ENCODE measurements at places on chromosomes 3 and 15. TPM values are rescaled to one million over a fixed set of nuclear protein-coding genes. Genes with fewer than 3 reads are reported as not detected.
A peak's percentile ranks its signal among the peaks of the same experiment; 100 is the strongest.

GRCh38 chr3:57756528-57757401, 656 bp downstream of the SLMAP start:
- peaks cover 45% of the 10 kb centered on the region for H3K4me1 ChIP-seq
- DNase-seq: peak; percentile 46
- H3K4me3 ChIP-seq: peak overlapping the region; percentile 98
- H3K27me3 ChIP-seq: peaks cover 5% of the 10 kb centered on the region
- peak overlapping the region; percentile 98 for H3K27ac ChIP-seq

DNA sequence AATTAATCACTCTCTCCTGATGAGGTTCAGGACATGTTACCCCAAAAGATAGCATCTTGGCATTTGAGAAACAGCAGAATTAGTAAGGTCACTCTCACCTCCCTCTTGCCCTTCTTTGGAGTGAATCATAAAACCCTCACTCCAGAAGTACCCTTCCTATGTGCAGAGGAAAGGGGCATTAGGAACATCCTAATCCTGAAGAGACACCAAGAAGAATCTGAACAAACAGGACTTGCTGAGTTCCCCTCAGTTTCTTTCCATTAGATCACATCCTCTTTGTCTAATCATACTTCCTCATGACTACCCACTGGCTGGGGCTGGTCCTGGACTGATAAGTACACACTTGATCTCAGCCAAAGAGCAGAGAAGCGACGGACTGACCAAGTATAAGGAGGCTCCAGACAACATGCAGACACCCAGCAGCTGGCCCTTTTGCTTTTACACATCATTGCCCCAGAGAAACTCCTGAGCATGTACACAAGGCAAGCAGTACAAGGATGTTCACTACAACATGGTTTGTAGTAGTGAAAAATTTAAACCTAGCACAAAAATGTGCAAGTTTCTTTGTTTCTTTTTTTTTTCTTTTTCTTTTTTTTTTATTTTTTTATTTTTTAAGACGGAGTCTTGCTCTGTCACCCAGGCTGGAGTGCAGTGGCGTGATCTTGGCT, 15.0 kb upstream of the TM6SF1 start:
- no peak for DNase-seq
- H3K27me3 ChIP-seq: peaks cover 27% of the 10 kb centered on the region
- H3K4me3 ChIP-seq: no peak overlapping the region
- H3K27ac ChIP-seq: no peak overlapping the region
- no peaks in the 10 kb centered on the region for H3K36me3 ChIP-seq
- peaks cover 6% of the 10 kb centered on the region for H3K4me1 ChIP-seq

GRCh38 chr3:172627057-172627809, 83.6 kb downstream of the NCEH1 start:
- no peaks in the 10 kb centered on the region for H3K36me3 ChIP-seq
- no peak overlapping the region for H3K4me3 ChIP-seq
- no peaks in the 10 kb centered on the region for H3K27me3 ChIP-seq
- H3K4me1 ChIP-seq: peaks cover 5% of the 10 kb centered on the region

- H3K27me3 ChIP-seq: no peaks in the 10 kb centered on the region
- H3K36me3 ChIP-seq: no peaks in the 10 kb centered on the region
- H3K27ac ChIP-seq: no peak overlapping the region
- DNase-seq: no peak
- no peak overlapping the region for H3K4me3 ChIP-seq
Observed at GRCh38 chr3:71563827-71564226, 19.7 kb downstream of the FOXP1 start.

DNA sequence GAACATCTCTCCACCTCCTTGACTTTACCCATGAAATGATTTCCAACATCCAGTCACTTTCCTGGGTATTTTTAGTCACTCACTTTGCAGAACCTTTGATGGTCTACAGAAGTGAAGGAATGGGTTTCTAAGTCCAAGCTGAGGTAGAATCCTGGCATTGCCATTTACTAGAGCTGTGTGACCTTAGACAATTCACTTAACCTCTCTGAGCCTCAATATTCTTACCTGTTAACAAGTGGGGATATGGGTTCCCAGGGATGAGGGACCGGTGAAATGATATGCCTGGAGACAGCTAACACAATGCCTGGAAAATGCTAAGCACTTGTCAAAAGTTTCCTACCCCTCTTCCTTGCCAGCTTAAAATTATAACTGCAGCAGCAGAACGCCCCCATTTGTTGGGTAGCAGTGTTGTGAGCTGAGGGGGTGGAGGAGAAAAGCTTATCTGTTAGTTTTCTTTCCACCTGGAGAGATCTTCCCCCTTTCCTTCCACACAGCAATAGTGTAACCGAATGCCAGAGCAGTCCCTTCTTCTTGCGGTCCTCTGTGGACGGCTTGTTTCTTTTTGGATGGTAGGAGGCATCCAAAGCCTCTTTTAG, 319.2 kb upstream of the LRRFIP2 start:
- no peaks in the 10 kb centered on the region for H3K4me1 ChIP-seq
- H3K27ac ChIP-seq: no peak overlapping the region
- H3K36me3 ChIP-seq: no peaks in the 10 kb centered on the region
- peaks cover 15% of the 10 kb centered on the region for H3K27me3 ChIP-seq
- DNase-seq: no peak
- H3K4me3 ChIP-seq: no peak overlapping the region

- H3K27ac ChIP-seq: no peak overlapping the region
- H3K27me3 ChIP-seq: peaks cover 7% of the 10 kb centered on the region
- no peak for DNase-seq
- no peaks in the 10 kb centered on the region for H3K4me1 ChIP-seq
- no peak overlapping the region for H3K4me3 ChIP-seq
Observed at GRCh38 chr3:15952543-15953175, 154.9 kb upstream of the ANKRD28 start.

DNA sequence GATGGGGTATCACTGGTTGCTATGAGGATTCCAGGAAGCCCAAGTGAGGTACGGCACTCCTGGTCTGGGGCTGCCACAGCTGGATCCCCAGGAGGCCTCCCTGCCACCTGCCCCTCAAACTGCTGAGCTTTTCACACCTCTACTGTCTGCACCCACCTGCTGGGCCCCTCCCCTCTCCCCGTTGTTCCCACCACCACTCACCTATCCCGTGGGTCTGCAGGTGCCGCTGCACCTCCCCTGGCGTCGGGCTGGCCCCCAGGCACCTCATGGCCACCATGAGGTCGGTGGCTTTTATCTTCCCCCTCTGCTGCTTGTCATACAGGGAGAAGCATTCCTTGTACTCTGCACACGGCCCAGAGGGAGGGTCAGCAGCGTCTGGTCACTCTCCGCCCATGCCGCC, 5.8 kb downstream of the CALML4 start:
- H3K36me3 ChIP-seq: peaks cover 6% of the 10 kb centered on the region
- H3K4me1 ChIP-seq: peaks cover 2% of the 10 kb centered on the region
- H3K4me3 ChIP-seq: no peak overlapping the region
- DNase-seq: no peak
- H3K27ac ChIP-seq: peak overlapping the region; percentile 64
- H3K27me3 ChIP-seq: no peaks in the 10 kb centered on the region

DNA sequence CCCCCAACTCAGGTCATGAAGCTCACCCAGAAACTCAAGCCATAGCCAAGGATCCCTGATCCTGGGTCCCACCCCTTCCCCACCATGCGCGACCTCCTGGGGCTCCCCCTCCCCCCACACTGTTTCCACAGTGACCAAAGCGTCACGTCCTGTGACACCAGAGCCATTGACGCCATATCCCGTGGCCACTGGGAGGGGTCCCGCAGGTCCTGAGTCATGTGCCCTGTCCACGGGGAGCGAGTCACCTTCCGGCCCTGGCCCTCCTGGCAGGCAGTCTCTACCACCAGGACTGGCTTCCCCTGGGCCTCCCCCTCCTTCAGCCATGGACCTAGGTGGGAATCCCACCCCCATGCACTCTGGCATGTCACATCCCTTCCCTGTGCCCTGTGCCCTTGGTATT, 15.6 kb downstream of the SEMA3F start:
- DNase-seq: no peak
- no peaks in the 10 kb centered on the region for H3K36me3 ChIP-seq
- H3K4me1 ChIP-seq: peaks cover 4% of the 10 kb centered on the region
- no peak overlapping the region for H3K4me3 ChIP-seq
- no peaks in the 10 kb centered on the region for H3K27me3 ChIP-seq

DNA sequence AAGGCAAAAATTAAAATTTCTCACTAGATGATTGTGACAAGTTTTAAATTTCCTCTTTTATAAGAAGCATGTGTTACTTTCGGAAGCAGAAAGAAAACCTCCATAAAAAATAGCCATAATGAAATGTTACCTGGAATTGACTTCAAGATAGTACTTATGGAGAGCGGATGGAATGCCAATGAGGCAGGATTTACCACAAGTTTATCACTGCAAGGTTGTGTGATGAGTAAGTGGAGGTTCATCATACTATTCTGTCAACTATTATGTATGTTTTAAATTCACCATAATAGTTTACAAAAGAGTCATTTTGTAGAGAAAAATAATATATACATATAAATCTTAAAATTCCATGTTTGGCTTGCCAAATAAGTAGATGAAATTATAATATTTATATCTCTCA, 230.3 kb downstream of the SCAPER start:
- DNase-seq: no peak
- no peak overlapping the region for H3K27ac ChIP-seq
- no peak overlapping the region for H3K4me3 ChIP-seq
- no peaks in the 10 kb centered on the region for H3K4me1 ChIP-seq
- H3K36me3 ChIP-seq: no peaks in the 10 kb centered on the region

DNA sequence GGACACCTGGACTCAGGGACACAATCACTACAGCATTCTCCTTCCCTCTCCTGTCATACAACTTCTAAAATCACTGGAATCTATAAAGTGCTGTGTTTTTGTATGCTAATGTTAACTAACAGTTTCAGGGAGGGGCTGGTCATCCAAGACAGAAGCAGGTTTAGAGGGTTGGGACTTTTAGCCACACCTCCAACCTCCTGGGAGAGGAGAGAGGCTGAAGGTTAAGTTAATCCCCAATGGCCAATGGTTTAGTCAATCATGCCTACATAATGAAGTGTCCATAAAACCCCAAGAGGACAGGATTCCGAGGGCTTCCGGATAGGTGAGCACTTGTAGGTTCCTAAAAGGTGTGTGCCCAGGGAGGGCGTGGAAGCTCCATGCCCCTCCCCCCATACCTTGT, 219.3 kb upstream of the CTNNB1 start:
- H3K27ac ChIP-seq: no peak overlapping the region
- H3K27me3 ChIP-seq: peaks cover 30% of the 10 kb centered on the region
- peaks cover 8% of the 10 kb centered on the region for H3K4me1 ChIP-seq
- DNase-seq: no peak
- no peaks in the 10 kb centered on the region for H3K36me3 ChIP-seq

- DNase-seq: no peak
- H3K4me3 ChIP-seq: peak overlapping the region; percentile 56
- H3K27ac ChIP-seq: peak overlapping the region; percentile 90
- peaks cover 65% of the 10 kb centered on the region for H3K36me3 ChIP-seq
- H3K27me3 ChIP-seq: no peaks in the 10 kb centered on the region
Observed at GRCh38 chr3:152257563-152258035, 11.1 kb upstream of the MBNL1 start.

DNA sequence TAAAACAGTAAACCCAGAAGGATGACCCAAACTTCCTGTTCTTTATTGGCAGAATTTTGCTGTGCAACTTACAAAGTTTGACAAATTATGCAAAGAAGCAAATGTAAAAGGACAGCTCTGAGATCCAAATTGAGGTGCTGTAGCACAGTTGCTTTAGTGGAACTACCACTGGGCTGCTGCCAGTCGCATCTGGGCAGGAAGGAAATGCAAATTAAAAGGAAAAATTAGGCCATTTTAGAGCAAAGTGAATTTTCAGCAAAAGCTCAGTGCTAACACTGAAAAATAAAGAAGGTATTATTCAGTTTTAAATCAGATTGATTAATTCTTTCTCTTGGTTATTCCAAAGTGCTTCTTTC, 104.5 kb downstream of the ZMAT3 start:
- H3K4me1 ChIP-seq: peaks cover 12% of the 10 kb centered on the region
- no peaks in the 10 kb centered on the region for H3K27me3 ChIP-seq
- DNase-seq: no peak
- H3K27ac ChIP-seq: no peak overlapping the region
- no peak overlapping the region for H3K4me3 ChIP-seq

The UACA gene
- 4.1 TPM for total RNA-seq

The KCNMB2 gene
- total RNA-seq: not detected

The RBP2 gene
- total RNA-seq: not detected

The ZDHHC23 gene
- total RNA-seq: 2.8 TPM

The SERPINI1 gene
- 3.1 TPM for total RNA-seq

The GHSR gene
- not detected for total RNA-seq

The TMCO5A gene
- total RNA-seq: not detected

The ABHD14A gene
- total RNA-seq: 16.7 TPM

The HSPBAP1 gene
- total RNA-seq: 7.5 TPM

The SHC4 gene
- total RNA-seq: 0.30 TPM

The FANCD2 gene
- total RNA-seq: 68.1 TPM
